ENCODE measurements at places on chromosomes 4 and X. TPM values are rescaled to one million over a fixed set of nuclear protein-coding genes. Genes with fewer than 3 reads are reported as not detected.

Gene GAGE12F
- not detected for total RNA-seq

Gene RNF150
- total RNA-seq, result 0.63 TPM

Gene FRMPD3
- under 0.01 TPM for total RNA-seq

Gene TASL
- total RNA-seq, result not detected

Gene PPP1R2C
- not detected for total RNA-seq

Gene SSX2B
- not detected for total RNA-seq

Gene SORCS2
- 0.93 TPM for total RNA-seq

Gene UGT2B15
- total RNA-seq, result 1.2 TPM

Gene SPANXN3
- total RNA-seq, result not detected

Gene TMEM271
- total RNA-seq, result not detected
